Germinal center (tissue), 1 donor: ENCODE measurements at places on chromosomes 4 and X.
A peak's percentile ranks its signal among the peaks of the same experiment; 100 is the strongest.

DNA sequence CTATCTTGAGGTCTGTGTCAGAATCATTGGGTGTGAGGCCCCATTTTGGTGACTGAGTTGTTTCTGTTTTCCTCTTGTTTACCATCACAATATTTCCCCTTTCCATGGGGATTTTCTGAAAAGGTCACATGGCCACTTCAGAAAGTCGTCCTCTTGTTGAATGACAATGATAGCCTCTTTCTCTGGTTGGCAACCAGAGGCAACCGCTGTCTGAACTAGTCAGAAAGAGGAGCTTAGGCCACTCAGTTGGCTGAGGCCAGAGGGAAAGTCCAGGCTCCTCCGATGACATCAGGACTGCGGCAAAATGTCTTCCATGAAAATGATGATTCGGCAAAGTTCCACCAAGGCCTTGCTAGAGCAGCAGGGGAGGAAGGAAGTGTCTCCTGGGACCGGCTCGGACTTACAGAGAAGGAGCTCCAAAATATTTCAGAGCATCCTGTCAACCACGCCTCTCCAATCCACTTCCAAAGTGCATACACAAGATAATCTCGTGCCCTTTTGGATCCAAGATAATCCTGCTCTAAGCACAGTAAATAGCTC is 19.1 kb upstream of the RBM47 start:
- DNase-seq, result no peak

GRCh38 chr4:3722446-3723231 is 43.5 kb upstream of the ADRA2C start:
- DNase-seq, result no peak

GRCh38 chr4:48483006-48483776 is at the start of gene SLC10A4:
Gene SLC10A4, plus strand, starts transcription at chr4:48483343. Its CDS starts 219 bp downstream, at chr4:48483562.
- DNase-seq, result peak; percentile 57

DNA sequence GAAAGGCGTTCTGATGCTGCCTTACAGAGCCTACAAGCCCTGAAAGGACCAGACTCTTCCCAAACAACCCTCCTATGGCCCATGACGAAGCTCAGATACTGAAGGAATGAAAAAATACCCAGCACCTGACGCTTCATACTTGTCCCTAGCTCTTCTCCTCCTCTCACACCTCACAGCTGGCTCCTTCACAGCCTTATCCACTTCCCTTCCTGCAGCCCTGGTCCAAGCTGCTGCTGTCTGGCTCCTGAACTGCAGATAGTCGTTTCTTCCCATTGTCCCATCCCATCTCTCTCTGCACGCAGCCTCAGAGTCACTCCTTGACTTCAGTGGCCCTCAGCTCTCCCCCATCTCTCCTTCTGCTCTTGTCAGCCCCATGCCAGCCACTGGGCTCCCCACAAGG is 56.6 kb downstream of the FAM193A start:
- no peak for DNase-seq

DNA sequence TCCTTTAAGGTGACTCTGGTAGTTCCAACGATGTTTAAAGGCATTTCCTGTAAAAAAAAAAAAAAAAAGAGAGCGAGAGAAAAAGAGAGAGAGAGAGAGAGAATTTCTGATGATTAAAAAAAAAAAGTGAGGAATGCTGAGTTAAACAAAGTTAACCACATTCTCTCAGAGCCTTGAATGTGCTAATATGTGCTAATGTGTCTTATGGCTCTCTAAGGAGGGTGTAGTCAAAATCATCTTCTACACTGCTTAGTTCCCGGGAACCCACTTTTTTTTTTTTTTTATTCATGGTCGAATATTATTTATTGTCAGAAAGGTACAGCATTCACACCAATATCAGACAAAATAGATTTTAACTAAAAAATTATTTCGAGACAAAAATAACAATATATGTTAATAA is 111.7 kb downstream of the SNCA start:
- DNase-seq, result no peak
